Substantia nigra (tissue), 51 donors: ENCODE measurements at places on chromosomes 2 and 18.

DNA sequence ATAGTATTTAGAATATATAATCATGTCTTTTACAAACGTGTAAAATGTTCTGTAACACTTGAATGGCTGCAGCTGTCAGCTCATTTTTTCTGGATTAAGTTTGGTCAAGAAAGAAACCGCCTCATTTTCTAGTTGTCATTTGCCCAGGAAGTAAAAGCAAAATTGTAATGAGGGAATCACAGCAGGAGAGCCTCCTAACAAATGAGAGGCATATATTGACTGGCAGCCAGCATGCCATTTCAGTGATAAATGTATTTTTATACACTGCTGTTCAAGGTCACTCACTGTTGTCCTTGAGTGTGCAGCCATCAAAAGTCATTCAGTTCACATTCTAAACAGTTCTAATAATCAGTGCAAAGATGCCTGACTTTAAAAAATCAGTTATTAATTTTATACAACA is 144.3 kb upstream of the BOD1L2 start:
- DNase-seq, result no peak

- DNase-seq, result no peak
These were observed 49.3 kb upstream of the LRPPRC start for GRCh38 chr2:44045061-44045460.

- DNase-seq, result no peak
These were observed 22.4 kb downstream of the TWSG1 start for GRCh38 chr18:9356976-9357375.

DNA sequence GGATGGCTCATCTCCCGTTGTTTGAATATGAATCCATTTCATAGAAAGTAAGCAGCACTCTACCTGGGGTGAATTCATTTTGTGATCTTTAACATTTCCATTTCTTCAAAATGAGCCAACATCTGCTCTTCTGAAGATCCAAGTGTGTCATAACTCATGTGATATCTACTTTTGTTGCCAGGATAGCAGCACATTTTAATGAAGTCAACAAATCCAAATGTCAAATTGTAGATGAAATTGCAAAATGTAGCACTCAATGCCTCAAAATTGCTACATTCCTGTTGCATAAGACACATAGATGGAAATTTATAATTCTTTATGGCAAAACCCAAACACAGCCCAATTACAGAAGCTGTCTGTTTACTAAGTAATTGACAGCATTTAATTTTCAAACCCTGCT is 360.7 kb downstream of the TMX3 start:
- no peak for DNase-seq

GRCh38 chr18:37582261-37582660 is 16.7 kb upstream of the CELF4 start:
- peak; percentile 38 for DNase-seq

- DNase-seq, result no peak
These were observed 65.6 kb upstream of the REV1 start for GRCh38 chr2:99555404-99555803.
